Ascending aorta (tissue), 2 donors: ENCODE measurements at places on chromosomes 2 and 18.

GRCh38 chr2:25587361-25587760, 86.0 kb downstream of the DTNB start:
- no peaks in the 10 kb centered on the region for H3K36me3 ChIP-seq
- H3K4me1 ChIP-seq, result no peaks in the 10 kb centered on the region
- no peak overlapping the region for H3K4me3 ChIP-seq

DNA sequence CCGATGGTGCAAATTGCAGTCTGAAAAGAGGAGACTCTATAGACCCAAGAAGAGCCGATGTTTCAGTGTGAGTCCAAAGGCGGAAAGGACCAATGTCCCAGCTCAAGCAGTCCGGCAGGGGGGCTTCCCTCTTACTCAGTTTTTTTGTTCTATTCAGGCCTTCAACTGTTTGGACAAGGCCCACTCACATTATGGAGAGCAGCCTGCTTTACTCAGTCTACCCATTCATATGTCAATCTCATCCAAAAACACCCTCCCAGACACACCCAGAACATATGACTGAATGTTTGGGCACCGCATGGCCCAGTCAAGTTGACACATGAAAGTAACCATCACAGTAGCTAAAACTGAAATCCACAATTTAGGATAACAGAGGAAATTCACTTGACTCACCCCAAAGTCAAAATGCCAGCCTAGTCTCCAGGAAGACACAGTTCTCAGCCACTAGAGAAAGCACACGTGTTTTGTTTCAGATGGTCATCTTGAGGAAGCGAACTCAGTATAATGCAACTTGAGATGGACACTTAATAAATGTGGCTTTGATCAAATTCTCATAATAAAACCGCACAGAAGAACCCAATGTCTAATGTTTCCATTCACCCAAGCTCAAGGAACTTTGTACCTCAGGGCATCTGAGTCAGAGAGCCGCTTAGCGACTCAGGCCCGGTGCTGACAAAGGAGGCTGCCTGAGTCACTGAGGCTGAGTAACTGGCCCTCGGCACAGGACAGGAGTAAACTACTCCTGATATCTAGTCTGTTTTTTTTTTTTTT, 2.4 kb downstream of the FHL2 start:
- H3K27ac ChIP-seq, result no peak overlapping the region
- no peaks in the 10 kb centered on the region for H3K4me1 ChIP-seq
- DNase-seq, result no peak
- no peaks in the 10 kb centered on the region for H3K36me3 ChIP-seq

DNA sequence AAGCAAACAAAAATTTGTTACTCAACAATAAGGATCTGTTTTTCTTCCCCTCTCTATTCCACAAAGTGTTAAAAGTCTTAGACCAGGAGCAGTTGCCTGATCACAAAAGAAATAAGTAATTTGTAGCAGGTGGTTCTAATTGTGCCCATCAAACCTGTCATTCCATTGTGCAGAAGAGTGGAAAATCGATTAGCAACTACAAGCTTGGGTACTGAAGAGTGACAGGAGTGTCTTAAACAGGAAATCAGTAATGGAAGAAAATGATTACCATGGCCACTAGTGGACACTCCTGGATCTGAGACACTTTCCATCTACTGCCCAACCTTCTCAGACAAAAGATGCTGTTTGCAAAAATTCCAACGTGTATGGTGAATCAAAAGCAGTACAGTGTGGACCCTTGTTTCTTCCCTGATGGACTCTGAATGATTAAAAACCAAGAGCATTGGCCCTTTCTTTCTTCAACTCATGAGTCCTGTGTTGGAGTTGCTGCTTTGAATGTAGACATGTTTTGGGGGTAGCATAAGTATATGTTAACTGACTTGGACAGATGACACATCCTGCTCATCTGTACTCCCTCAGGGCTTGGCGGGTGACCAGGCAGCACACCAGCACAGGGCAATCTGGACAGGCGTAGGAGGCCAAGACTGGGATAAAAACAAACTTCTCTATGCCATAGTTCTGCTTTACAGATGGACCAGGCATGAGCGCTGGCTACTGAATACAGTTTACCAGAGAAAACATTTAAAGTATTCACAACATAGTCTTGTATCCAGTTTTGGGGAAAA, 51.9 kb downstream of the PLA2R1 start:
- peaks cover 10% of the 10 kb centered on the region for H3K36me3 ChIP-seq
- no peak for DNase-seq
- no peak overlapping the region for H3K27ac ChIP-seq
- H3K27me3 ChIP-seq, result no peaks in the 10 kb centered on the region
- H3K4me3 ChIP-seq, result no peak overlapping the region

GRCh38 chr2:149860276-149860921, 272.8 kb upstream of the MMADHC start:
- no peaks in the 10 kb centered on the region for H3K4me1 ChIP-seq
- no peak overlapping the region for H3K4me3 ChIP-seq
- no peaks in the 10 kb centered on the region for H3K27me3 ChIP-seq
- no peaks in the 10 kb centered on the region for H3K36me3 ChIP-seq

DNA sequence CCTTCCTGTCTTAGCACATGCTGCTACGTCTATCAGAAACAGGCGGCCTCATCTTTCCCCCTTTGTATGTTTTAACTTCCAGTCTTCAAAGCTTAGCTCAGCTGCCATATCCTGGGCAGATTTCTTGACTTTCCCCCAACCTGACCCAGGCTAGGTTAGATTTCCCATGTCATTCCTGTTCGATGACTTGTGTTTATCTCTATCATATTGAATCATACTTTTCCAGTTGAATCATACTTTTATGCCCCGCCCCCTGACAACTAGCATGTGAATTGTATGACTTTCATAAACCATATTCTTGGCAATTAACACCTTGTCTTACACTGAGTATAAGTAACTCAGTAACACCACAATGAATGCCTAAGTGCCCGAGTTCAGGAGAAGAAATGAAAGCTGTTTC, 128.3 kb downstream of the CYRIA start:
- no peaks in the 10 kb centered on the region for H3K4me1 ChIP-seq
- H3K4me3 ChIP-seq, result no peak overlapping the region
- no peaks in the 10 kb centered on the region for H3K36me3 ChIP-seq

DNA sequence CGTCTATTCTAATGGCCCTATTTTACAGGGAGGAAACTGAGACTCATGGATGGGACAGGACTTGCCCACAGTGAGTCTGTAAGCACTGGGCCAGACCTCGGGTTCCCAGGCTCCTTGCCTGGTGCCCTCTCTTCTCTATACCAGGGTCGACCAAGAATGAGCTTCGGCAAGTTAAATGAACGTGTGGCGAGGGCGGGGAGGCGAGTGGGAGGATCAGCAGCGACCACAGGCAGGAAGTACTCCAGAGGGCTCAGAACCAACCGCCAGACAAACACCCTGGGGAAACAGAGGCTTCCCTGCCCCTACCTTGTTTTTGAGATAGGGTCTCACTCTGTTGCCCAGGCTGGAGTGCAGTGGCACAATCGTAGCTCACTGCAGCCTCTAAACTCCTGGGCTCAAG, 177.7 kb upstream of the SMAD2 start:
- H3K4me1 ChIP-seq, result no peaks in the 10 kb centered on the region
- H3K36me3 ChIP-seq, result no peaks in the 10 kb centered on the region
- H3K4me3 ChIP-seq, result no peak overlapping the region
- no peaks in the 10 kb centered on the region for H3K27me3 ChIP-seq
- H3K27ac ChIP-seq, result no peak overlapping the region
